ENCODE measurements at places on chromosomes 13 and 19.

DNA sequence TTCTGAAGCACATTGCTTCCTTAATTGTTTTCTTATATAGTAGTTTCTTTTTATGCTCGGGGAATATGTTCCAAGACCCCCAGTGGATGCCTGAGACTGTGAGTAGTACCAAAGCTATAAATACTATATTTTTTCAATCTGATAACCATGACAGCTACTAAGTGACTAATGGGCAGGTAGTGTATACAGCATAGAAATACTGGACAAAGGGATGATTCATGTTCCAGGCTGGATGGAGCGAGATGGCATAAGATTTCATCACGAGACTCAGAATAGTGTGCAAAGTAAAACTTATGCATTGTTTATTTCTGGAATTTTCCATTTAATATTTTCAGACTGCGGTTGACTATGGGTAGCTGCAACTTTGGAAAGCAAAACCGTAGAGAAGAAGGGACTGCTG, 47.9 kb upstream of the OLFM4 start:
- no peak for DNase-seq

GRCh38 chr19:19342086-19343015, 21.7 kb downstream of the MAU2 start:
- no peak for DNase-seq

GRCh38 chr13:30301827-30302226, 5.5 kb downstream of the KATNAL1 start:
- DNase-seq: no peak

GRCh38 chr19:815079-815774, 6.5 kb downstream of the PLPPR3 start:
- no peak for DNase-seq

DNA sequence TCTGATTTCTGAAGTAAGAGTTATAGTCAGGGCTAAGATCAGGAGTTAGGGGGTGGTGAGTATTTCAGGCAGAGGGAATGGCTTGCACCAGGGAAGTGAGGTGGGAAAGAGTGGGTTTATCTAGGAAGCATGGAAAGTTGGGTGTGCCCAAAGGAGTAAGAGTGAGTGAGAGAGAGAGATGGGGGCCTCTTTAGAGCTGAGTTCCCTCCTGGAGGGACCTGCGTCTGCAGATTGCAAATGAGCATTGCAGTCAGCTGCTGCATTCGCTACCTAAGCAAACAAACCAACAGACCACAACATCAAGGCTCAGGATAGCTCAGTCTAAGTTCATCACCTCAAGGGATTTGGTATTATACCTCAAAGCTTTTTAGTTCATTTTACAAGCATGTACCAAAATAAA, 405.8 kb downstream of the FGF9 start:
- no peak for DNase-seq

Measured in pulmonary artery endothelial cell (primary cell).